ENCODE measurements at places on chromosomes 7 and 10. TPM values are rescaled to one million over a fixed set of nuclear protein-coding genes. Genes with fewer than 3 reads are reported as not detected.

GRCh38 chr10:105843786-105844185 is 1202.7 kb downstream of the SORCS3 start:
- no peak for DNase-seq

DNA sequence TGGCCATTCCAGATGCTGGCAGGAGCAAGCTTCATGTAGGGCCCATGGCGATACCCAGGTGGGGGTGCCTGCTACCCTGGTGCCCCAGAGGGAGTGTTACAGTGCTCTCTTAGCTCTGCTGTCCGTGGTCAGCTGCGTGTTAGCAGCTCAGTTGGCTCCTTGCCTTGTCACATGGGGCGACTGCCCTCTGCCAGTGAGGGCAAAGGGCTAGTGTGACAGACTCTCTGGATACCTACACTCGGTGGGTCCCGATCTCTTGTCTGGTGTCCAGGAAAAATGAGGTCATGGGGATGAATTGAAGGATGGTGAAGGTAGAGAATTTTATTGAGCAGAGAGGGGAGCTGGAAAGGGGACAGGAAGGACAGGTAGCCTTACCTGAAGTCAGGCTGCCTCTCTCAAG is 152.2 kb downstream of the CYP26A1 start:
- DNase-seq, result no peak

GRCh38 chr10:44471410-44471809 is 86.5 kb upstream of the CXCL12 start:
- no peak for DNase-seq

DNA sequence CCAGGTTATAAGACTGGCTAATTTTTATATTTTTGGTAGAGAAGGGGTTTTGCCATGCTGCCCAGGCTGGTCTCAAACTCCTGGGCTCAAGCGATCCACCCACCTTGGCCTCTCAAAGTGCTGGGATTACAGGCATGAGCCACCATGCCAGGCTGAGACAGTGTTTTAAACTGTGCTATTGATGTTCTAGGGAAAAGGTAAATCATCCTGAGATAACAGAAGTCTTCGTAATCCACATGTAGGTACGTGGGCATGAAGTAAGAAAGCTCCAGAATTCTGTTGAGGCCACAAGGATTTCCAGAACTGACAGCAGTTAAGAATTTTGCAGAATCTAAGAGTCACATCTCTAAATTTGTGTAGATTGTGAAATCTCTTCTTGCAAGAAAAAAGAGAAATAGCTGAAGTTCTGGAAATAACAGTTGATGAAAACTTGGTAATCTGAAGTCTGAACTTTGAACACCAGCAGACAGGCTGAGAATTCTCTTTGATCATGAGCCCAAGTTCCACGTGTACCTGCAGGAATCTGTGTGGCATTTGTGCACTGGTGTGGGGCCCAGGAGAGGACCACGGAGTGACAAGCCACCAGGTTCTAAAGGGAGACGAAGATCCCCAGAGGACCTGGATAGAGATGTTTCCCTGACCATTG is 24.6 kb downstream of the C7orf33 start:
- DNase-seq, result no peak

GRCh38 chr7:149809215-149809614 is 29.0 kb upstream of the ZNF862 start:
- DNase-seq, result no peak

DNA sequence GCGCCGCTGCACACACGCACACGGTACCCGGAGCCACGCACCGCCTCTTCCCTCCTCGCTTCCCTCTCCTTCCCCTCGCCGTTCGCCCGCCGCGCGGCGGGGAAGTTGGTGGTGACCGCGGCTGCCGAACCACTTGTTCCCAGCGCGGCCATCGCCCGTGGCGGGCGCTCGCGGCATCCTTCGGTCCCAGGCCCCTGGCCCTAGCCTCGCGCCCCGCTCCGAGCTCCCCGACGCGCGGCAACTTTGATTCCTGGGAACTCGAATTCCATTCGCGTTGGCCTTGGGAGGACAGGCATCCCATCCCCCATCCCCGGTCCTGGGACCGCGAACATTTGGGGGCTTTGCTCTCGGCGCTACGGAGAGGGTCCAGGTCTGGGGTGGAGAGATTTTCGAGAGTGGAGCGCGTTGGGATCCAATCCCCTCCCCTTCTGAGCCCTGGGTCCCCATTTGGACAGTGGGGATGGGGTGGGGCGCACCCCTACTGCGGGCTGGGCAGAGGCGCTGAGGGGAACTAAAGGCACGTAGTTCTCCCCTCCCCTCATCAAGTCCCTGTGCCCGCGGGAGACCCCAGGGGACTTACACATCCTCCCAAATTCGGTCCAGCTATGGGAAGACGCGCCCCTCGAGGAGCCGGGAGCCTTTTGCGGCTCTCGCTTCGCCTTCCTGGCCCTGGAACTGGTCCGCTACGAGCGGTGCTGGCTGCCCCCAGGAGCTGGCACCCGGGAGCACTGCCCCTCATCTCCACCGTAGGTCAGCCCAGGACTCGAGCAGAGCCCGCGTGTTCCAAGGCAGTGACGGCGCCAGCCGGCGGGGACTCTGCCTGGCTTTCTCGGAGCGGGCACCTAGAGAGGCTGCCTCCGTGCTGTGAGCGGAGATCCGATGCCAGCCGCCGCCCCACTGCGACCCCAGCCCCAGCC is 834 bp downstream of the CDH23 start:
- no peak for DNase-seq

GRCh38 chr10:97450828-97451227 is 4.9 kb downstream of the ZDHHC16 start:
- DNase-seq, result no peak

- DNase-seq, result no peak
These were observed 14.9 kb upstream of the MRPS24 start for GRCh38 chr7:43884209-43884608.

GRCh38 chr10:3245395-3245794 is 72.8 kb upstream of the PITRM1 start:
- no peak for DNase-seq

DNA sequence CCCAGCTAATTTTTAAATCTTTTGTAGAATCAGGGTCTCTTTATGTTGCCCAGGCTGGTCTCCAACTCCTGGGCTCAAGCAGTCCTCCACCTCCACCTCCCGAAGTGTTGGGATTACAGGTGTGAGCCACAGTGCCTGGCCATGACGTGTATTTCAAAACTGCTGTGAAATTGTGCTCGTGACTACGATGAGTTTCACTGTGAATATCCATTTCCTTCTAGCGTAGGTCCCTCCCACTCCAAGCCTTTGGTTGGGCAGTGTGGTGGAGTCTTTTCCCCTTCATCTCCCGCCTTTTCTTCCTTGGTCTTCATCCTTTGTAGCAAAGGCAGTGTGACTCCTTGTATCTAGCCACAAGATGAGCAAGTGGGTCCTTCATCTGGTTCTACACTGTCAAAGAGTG is 56.2 kb downstream of the CUL1 start:
- DNase-seq, result no peak

DNA sequence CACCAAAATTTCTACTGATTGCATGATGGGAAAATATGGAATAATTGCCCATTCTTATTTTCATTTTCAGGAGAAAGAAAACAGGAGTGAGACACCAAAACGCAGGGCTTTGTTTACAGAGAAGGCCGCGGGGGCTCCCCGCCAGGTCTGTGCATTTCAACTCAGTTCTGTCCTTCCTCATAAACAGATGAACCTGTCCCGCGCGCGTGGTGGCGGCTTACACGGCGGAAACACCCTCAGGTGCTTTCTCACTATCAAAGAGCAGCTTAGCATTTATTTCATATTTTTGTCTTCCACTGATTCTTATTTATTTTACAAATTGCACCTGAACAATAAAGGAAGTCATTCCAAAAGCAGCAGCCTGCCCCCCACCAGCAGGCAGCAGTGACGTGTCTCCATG is 579.4 kb downstream of the PTPRN2 start:
- no peak for DNase-seq

DNA sequence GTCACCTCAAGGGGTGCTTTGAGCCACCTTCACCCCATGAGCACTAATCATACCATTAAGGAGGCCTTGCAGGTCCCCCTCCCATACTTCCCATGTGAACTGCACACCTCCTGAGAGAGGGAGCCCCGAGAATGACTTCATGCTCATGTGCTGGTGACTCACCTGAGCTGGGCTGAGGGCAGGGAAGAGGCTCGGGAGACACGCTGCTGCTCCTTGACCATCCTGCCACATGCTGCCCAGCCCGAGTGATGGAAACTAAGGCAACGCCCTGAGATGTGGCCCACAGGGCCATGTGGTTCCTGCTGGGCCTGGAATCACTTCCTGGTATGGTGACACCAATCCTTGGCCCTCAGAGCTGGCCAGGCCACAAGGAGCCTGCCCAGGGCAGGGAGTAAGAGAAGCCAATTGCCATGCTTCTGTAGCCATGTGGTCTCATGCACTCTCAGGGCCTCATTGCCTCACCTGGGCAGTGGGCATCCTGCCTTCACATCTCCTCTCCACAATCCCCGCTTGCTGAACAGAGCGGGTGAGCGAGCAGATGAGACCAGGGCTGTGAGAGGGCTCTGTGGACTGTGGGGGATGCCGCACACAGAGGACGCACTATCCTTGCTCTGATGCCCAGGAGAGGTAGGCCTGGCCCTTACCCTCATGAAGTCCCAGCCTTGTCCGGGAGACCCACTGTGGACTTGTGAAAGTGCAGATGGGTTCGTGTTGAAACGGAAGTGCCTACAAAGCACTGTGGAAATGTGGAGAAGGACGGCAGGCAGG is 18.3 kb upstream of the PPIF start:
- DNase-seq, result no peak

GRCh38 chr7:12222889-12223579 is 11.9 kb downstream of the TMEM106B start:
- DNase-seq, result no peak

GRCh38 chr10:25176421-25176968 is 1.7 kb downstream of the GPR158 start:
- peak; percentile 31 for DNase-seq

MSS51 gene
- total RNA-seq, result 2.3 TPM

NOLC1 gene
- 210 TPM for total RNA-seq

SPDYE2B gene
- total RNA-seq, result not detected
